ENCODE measurements at places on chromosomes 6 and 20.

DNA sequence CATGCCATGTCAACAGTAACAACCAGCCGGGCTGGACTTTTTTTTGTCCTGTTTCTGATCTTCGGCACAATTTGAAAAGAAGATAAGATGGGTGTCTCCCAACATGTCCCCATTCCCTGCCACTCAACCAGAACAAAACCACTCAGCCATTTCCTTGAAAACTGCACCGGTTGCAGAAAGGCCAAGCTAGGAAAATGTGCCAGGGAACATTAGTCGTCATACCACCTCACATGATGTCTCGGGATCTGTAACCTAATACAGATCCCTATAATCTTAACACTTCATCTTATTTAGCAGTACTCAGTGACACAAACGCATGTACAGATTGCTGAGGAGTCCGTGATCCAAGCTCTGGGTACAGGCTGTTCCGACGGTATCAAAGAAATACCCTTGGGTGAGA is 46.5 kb downstream of the ALDH8A1 start:
- no peak for DNase-seq

- no peak for DNase-seq
Measured at GRCh38 chr6:3838992-3839867, 9.9 kb upstream of the FAM50B start.

DNA sequence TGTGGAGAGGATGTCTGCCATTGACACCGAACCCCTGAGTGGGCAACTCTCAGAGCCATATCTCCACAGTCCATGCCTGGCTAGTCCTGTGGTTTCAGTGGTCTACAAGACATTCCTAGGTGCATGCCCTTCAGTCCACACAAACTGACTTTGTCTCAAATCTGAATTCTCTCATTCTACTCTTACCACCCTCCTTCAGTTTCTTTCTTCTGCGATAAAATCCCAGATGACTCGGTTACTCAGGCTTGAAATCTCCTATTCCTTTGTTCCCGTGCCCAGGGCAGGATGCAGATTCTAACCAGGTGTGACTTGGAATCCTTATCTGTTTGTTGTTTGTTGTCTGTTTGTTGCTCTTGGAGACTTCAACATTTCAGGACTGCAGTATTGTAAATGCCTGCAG is 9.3 kb downstream of the CDS2 start:
- no peak for DNase-seq

- DNase-seq: no peak
Measured at GRCh38 chr6:137258170-137258569, 39.0 kb upstream of the IFNGR1 start.

DNA sequence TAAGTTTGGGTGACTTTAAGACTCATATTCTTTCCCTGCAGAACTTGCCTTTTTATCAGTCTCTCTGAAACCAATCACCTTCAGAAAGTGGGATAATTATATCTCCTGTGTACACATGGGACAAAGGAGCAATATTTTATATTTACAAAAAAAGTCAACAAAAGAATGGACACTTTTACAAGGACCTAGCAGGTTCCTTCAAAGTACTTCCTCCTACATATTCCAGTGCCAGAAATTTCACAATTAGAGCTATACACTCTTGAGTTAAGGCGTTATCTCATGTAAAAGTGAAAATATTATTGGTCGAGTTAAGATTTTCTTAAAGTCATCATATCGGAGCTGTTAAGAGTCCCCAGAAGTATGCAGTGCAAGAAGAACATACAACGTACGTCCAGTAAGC is 98.9 kb upstream of the MAFB start:
- no peak for DNase-seq

GRCh38 chr6:827431-827830 is 134.5 kb upstream of the EXOC2 start:
- no peak for DNase-seq

DNA sequence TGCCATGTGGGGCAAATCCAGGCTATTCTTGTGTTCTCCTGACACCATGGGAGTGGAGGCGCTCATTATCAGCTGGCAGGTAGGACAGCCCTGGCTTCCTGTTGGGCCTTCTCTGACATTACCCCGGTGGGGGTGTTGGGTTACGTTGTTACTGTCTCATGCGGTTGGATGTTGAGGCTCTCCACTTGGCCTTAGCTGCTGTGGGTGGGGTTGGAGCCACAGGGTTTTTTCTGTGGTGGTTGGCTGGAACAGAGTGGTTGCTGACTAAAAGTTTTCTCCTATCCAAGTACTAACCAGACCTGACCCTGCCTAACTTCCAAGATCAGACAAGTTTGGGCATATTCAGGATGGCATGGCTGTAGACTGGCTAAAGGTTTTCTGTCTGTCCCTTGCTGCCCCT is 20.2 kb downstream of the RIPK1 start:
- DNase-seq: peak; percentile 82

DNA sequence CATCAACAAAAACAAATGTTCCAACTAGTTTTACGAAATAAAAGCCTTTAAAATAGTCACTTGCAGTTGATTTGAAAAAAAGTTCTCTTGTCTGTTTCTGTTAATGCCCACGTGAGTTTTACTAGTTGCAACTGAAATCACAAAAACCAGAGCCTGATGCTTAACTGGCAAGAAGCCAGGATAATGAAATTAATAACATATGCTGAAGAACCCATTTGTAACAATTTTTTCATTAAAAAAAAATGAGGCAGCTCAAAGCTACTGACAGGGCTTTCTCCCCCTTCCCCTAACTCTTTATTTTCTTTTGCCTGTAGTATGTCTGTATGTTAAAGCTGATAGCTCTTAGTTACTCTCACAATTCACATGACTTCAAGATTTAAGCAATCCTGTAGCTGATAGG is 132.7 kb upstream of the EYA4 start:
- DNase-seq: no peak

- no peak for DNase-seq
Measured at GRCh38 chr6:167719920-167720319, 106.8 kb upstream of the AFDN start.

GRCh38 chr6:80029470-80029869 is 25.0 kb downstream of the TTK start:
- no peak for DNase-seq

- DNase-seq: no peak
Measured at GRCh38 chr6:47235964-47236760, 73.5 kb downstream of the TNFRSF21 start.

- no peak for DNase-seq
Measured at GRCh38 chr6:43221046-43221972, 8.0 kb downstream of the DNPH1 start.

DNA sequence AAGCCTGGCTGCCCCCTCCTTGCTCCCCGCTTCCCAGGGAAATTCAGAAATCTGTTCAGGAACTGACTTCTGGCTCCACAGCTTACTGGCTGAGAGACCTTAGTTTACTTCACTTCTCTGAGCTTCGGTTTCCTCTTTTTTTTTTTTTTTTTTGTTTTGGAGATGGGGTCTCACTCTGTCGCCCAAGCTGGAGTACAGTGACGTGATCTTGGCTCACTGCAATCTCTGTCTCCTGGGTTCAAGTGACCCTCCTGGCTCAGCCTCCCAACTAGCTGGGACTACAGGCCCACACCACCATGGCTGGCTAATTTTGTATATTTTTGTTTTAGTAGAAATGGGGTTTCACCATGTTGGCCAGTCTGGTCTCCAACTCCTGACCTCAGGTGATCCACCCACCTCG is 14.9 kb downstream of the PTK7 start:
- no peak for DNase-seq

DNA sequence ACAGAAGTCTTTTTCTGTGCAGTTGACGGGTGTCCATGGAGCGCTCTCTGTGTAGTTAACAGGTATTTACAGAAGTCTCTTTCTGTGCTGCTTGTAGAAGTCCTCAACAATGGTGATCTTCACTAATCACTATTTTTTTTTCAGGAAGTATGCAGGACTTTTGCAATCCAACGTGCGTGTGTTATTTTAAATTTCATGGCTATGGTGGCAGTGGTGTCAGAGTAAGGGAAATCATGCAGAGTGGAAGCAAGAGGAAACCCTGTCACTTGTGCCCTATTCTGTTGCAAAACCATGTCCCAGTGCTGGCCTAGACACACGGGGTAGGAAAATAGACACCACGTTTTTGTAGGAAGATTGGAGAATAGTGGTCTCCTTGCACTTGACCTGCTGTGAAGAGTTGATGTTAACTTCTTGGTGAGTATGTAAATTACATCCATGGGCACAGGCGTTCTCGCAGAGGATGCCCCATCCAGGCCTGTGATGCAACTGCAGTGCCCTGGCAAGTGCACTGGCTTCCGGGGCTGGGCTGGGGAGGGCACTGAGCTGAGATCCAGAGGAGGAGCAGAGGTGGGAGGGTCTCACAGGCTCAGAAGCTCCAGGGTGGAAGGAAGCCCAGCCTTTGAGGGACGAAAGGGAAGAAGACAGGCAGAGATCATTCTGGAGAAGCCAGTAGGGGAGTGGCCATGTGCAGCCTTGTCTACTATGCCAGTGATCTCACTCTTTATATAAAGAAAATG is 146.5 kb downstream of the SYCP2 start:
- no peak for DNase-seq

DNA sequence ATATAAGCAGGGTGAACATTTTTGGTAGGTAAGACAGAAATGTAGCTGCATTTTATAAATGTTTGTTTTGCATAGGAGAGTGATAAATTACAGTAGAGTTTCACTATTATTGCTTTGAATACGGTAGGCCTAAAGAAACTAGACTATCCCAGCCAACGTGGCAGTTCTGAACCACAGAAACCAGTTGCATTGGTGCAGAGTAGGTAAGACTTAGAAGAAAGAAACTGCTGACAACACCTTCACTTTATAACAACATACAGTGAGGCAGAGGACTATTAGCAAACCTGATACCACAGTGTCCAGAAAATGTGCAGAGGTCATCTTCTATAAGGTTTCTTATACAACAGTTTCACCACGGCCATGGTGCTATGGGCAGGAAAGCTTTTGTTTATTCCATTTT is 566.1 kb downstream of the KIF16B start:
- no peak for DNase-seq

DNA sequence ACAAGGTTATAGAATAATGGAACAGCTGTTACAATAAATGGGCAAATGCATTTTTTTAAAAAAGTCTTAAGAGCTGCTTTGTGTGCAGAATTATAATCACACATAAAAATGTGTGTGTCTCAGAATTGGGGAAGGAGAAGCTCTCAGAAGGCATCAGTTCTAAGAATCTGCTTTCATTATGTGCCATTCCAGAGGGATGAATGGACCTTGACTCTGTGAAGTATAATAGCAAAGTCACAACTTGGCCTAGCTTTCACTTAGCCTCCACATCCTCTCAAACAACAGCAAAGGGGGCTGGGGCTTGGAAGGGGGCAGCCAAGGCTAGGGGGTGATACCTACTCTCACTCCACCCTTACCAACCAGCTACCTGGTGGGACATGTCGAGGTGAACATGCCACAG is 265.0 kb downstream of the CDC5L start:
- DNase-seq: peak; percentile 37

- peak; percentile 18 for DNase-seq
Measured at GRCh38 chr6:558089-558488, 98.8 kb downstream of the HUS1B start.

GRCh38 chr6:15293674-15294073 is 47.8 kb downstream of the JARID2 start:
- DNase-seq: no peak

DNA sequence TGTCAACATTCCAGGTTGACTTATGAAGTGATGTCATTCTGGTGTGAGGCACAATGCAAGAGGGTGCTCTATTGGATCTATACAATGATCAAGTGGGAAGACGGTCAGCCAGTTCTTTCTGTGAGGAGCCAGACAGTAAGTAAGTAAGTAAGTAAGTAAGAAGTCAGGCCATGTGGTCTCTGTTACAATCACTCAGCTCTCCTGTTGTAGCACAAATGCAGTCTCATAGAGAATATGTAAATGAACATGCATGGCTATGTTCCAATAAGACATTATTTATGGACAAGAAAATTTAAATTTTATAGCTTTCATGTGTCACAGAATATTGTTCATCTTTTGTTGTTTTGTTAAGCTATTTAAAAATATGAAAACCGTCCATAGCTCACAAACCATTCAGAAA is 399.7 kb downstream of the BTBD3 start:
- no peak for DNase-seq

DNA sequence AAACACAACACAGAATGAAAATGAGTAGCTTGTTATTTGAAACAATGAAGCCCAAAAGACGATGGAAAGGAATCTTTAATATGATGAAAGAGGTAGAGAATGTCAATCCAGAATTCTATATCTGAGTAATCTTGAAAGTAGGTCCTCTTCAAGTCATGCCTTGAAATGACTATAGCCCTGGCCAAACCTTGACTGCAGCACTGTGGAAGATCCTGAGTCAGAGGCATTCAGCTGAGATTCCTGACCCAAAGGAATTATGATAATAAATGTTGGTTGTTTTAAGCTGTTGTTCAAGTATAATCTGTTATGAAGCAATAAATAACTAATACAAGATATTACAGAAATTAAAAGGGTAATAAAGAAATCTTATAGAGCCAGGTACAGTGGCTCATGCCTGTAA is 64.8 kb downstream of the IBTK start:
- peak; percentile 46 for DNase-seq

- no peak for DNase-seq
Measured at GRCh38 chr20:6855104-6855503, 87.6 kb downstream of the BMP2 start.

- peak; percentile 39 for DNase-seq
Measured at GRCh38 chr6:1082285-1082935, 229.5 kb upstream of the FOXQ1 start.

- DNase-seq: peak; percentile 70
Measured at GRCh38 chr20:54103067-54103761, 32.8 kb upstream of the BCAS1 start.

DNA sequence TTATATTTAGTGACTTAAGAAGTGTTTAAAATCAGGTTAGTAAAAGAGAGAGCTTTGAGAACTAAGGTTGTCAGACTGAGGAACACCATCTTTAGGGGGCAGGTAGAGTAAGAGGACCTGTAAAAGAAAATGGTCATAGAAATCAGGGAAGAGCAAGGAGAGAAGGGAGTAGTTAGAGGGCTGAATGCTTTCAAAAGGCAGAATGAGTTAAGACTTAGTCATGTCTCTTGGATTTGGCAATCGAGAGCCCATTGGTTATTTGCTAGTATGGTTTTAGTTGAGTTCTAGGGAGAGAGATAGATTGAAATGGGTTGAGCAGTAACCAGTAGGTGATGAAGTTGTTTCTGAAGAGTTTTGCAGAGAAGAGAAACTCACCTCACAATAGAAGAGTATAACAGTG is 51.1 kb downstream of the RALGAPB start:
- DNase-seq: peak; percentile 58
